GOT3 (cell line): ENCODE measurements at places on chromosomes 11 and 22.
A peak's percentile ranks its signal among the peaks of the same experiment; 100 is the strongest.

DNA sequence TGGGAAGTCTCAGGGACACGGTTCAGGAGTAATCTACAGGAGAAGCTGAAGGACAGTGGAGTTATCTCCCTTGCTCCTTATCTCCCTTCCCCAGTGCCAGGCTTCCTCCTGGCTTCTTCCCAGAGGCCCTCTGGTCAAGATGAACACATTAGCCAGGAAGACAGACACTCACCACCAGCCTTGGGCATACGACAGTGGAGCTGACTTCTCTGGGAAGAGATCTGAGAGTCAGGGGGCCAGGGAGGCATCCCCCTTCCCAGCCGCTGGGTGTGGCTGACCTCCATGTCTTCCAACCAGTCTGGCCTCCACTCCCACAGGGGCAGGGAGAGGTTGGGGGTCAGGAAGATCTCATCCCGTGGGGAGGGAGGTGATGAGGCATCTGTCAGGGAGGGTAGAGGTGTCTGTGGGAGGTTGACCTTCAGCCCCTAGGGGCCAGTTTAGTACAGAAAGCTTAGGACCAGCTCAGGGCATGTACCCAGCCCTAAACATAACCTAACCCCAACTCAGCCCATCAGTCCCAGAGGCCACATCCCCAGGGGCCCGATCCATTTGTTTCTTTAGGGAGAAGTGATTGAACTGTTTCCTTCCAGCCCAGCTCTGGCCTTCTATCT is 12.7 kb downstream of the ROBO4 start:
- DNase-seq: no peak

- DNase-seq: no peak
Observed at GRCh38 chr11:108351468-108351867, 115.9 kb downstream of the C11orf65 start.

- no peak for DNase-seq
Observed at GRCh38 chr11:88629496-88629895, 292.0 kb upstream of the CTSC start.

- no peak for DNase-seq
Observed at GRCh38 chr11:5703741-5704536, 14.3 kb downstream of the TRIM22 start.

DNA sequence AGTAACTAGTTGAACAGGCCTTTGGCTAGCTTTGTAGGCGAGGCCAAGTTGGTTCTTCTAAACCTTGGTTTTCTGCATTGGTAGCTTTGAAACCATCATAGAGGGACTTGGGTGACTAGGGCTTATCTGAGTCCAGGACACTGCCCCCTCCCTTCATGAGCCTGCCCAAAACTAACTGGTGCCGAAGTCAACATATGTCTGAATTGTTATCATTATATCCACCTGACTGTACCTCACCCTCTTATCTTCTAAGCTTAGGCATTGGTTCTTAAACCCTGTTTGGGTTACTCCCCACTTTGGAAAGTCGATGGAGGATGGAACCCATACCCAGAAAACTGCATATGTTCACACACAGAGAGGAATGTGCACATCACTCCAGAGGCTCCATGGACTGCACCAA is 7.6 kb upstream of the MAPK8IP1 start:
- no peak for DNase-seq

GRCh38 chr11:100752371-100753171 is 65.5 kb downstream of the ARHGAP42 start:
- DNase-seq: no peak

DNA sequence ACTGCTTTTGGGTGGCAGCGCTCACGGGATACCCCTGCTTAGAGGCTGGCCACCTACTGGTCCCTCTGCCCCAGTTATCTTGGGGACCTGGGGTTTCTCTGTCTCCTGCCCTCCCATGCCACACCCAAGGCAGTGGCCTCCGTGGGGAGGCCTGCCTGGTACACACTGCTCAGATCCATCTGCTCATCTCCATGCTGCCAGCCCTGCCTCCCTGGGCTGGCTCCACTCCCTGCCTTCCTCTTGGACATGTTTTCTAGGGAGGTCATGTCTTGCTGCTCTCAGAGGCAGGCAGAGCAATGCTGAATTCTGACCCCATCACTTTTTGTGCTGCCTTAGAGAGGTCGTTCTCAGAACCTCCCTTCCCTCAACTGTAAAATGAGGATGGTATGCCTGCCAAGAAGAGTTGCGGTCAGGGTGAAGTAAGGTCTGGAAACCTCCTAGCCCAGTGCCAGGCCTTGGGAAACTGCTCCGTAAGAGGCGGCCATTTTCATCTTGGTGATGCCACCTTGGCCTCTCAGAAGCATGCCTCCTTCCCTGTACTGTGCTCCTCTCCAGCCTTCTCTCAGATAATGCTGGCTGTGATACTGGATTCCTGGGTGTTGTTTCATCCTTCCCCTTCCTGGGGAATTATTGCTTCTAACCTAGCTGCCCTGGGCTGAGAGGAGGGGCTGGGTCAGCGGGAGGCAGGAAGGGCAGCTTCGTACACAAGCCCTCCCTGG is 186.4 kb upstream of the ZBED5 start:
- DNase-seq: no peak

GRCh38 chr22:46049726-46050450 is 72.9 kb upstream of the WNT7B start:
- DNase-seq: no peak

DNA sequence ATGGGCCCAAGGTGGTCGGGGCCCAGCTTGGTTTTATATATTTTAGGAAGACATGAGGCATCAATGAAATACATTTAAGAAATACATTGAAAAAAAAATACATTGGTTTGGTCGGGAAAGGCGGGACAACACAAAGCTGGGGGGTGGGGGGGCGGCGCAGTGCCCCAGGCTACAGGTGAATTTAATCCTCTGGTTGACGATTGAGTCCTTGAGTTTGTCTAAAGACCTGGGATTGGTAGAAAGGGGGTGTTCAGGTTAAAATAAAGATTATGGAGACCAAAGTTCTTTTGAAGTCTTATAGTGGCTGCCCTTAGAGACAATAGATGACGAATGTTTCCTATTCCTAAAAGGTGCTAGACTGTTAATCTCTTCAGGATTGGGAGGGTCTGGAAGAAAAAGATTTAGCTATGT is 3.1 kb downstream of the IFITM1 start:
- no peak for DNase-seq

DNA sequence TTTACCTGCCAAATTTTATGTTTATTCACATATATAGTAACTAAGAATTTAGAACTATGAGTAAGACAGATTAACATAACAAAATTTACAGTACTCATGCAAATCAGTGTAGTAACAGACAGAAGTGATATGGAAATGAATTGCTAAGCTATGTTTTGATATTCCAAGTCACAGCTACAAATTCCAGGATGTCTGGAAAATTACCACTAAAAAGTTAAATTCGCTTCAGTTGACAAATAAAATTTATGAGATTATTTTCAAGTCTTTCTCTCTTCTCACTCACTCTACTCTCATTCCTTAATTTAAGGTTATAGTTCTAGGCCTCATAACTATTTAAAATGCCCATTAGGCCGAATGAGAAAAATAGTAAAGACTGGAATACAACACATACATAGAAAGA is 18.1 kb downstream of the XKR3 start:
- no peak for DNase-seq

GRCh38 chr11:134554106-134554505 is 142.1 kb upstream of the B3GAT1 start:
- no peak for DNase-seq

DNA sequence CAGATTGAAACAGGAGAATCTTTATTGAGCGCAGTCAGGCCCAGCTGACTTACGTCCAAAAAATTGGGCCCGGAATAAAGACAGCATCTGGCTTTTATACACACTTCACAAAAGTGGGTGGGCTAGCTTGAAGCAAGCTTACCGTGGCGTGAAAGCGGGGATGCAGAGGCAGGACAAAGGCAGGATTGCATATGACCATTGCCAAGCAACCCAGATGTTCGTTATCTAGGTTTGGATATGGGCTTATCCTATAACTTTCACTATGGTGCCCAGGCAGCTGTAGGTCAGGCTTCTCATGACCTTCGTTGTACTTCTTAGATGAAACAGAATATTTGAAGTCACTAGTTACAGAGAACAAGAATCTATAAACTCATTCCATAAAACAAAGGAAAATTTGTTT is 1575.6 kb upstream of the RAG2 start:
- DNase-seq: no peak

GRCh38 chr11:86587264-86588193 is 84.9 kb downstream of the ME3 start:
- DNase-seq: no peak

DNA sequence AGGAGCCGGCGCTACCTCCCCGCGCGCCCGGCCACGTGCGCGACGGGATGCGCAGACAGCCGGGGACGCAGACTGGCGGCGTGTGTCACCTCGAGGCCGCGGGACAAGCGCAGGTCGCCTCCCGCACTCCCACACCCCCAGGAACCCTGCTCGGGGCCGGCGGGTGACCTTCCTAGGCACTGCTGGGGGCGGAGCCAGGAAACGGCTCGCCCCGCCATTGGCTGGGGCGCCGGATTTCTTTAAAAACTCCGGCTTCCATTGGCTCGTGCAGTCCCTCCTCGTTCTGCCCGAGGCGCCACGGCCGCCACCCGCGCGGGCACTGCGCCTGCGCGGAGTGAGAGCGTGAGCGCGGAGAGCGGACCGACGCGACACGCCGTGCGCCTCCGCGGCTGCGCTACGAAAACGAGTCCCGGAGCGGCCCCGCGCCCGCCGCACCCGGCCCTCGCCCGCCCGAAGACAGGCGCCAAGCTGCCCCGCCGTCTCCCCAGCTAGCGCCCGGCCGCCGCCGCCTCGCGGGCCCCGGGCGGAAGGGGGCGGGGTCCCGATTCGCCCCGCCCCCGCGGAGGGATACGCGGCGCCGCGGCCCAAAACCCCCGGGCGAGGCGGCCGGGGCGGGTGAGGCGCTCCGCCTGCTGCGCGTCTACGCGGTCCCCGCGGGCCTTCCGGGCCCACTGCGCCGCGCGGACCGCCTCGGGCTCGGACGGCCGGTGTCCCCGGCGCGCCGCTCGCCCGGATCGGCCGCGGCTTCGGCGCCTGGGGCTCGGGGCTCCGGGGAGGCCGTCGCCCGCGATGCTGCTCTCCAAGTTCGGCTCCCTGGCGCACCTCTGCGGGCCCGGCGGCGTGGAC is at the start of gene PIM3:
Gene PIM3 (plus strand): TSS at position 614 of the 846 bp plus-strand sequence. CDS start 176 bp downstream, at position 790.
- DNase-seq: peak; percentile 85

DNA sequence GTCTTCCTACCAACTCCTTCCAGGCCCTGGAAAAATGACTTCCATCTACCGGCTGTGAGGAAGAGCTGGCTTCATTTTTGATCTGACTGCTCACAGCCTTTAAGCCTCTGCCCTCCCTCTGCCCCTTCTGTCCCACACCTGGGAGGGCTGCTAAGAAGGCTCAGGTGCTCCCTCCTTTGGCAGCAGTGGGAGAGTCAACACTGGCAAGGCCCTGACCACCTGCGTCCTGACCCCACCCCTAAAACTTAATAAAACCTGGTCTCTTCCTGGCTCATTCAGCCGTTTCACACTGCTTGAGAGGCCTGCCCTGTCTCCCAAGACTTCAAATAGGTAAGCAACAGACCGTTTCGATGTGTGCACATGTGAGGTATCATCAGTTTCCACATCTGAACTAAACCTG is 52.1 kb upstream of the NFRKB start:
- no peak for DNase-seq

- no peak for DNase-seq
Observed at GRCh38 chr22:50436841-50437341, 37.9 kb downstream of the SBF1 start.

DNA sequence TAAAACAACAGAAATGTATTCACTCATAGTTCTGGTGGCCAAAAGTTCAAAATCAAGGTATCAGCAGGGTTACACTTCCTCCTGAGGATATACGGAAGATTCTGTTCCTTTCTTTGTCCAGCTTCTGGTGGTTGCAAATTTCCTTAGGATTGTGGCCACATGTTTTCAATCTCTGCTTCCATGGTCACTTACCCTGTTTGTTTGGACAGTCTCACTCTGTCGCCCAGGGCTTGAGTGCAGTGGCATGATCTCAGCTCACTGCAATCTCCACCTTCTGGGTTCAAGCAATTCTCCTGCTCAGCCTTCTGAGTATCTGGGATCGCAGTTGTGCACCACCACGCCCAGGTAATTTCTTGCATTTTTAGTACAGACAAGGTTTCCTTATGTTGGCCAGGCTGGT is 534.3 kb downstream of the KCNA4 start:
- DNase-seq: no peak

DNA sequence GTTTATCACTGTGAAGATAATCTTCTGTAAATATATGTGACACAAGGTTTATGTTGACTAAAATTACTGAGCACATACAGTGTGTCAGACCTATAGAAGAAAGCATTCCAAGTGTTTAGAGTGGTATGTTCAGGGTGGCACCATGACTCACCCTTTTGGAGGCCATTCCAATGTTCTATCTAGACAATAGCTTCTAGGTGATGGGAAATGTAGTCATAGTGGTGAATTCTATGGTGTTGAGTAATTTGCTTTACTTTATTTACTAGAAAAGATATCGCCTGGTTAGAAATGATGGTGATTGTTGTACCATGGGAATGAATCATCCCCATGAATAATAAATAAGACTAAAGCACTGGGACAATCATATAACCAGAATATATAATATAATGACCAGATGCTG is 72.9 kb upstream of the OR4C15 start:
- no peak for DNase-seq

- no peak for DNase-seq
Observed at GRCh38 chr22:39959640-39960447, at the start of gene TMA7B. Gene TMA7B, plus strand, starts transcription at chr22:39960397. Its CDS starts 3,978 bp downstream, at chr22:39964375.
